Heart left ventricle (tissue), 16 donors: ENCODE measurements at places on chromosomes 16 and 17. TPM values are rescaled to one million over a fixed set of nuclear protein-coding genes. Genes with fewer than 3 reads are reported as not detected.

CCL4 gene
- polyA plus RNA-seq = 0.72 TPM

CCDC40 gene
- polyA plus RNA-seq = 2.7 TPM

SLFN12 gene
- 2.8 TPM for polyA plus RNA-seq

YPEL3 gene
- polyA plus RNA-seq = 106 TPM

CD300LB gene
- not detected for polyA plus RNA-seq

KRT23 gene
- not detected for polyA plus RNA-seq

ENPP7 gene
- not detected for polyA plus RNA-seq

ACSM2A gene
- not detected for polyA plus RNA-seq

CDRT15 gene
- not detected for polyA plus RNA-seq

CEP295NL gene
- polyA plus RNA-seq = 0.29 TPM

TMC8 gene
- 1.8 TPM for polyA plus RNA-seq

ORMDL3 gene
- 64.0 TPM for polyA plus RNA-seq

KRTAP4-6 gene
- not detected for polyA plus RNA-seq

NTN1 gene
- 9.6 TPM for polyA plus RNA-seq

TBX21 gene
- polyA plus RNA-seq = 0.15 TPM

GAS7 gene
- polyA plus RNA-seq = 52.2 TPM

ZNF213 gene
- polyA plus RNA-seq = 8.7 TPM

CPD gene
- 3.6 TPM for polyA plus RNA-seq

DPEP3 gene
- not detected for polyA plus RNA-seq

SPATA32 gene
- not detected for polyA plus RNA-seq

VTN gene
- polyA plus RNA-seq = 16.9 TPM

FGF11 gene
- polyA plus RNA-seq = 1.6 TPM

TXNDC11 gene
- polyA plus RNA-seq = 53.1 TPM

CTRB2 gene
- not detected for polyA plus RNA-seq

WDR45B gene
- 60.7 TPM for polyA plus RNA-seq

MT4 gene
- polyA plus RNA-seq = not detected

BAIAP3 gene
- 2.6 TPM for polyA plus RNA-seq

LDHD gene
- polyA plus RNA-seq = 104 TPM

CNGB1 gene
- not detected for polyA plus RNA-seq

TPSAB1 gene
- 1.1 TPM for polyA plus RNA-seq

OTOA gene
- polyA plus RNA-seq = 0.03 TPM

KRTAP2-1 gene
- polyA plus RNA-seq = not detected

RAC3 gene
- 1.2 TPM for polyA plus RNA-seq

MGRN1 gene
- 17.9 TPM for polyA plus RNA-seq

CEP131 gene
- 8.0 TPM for polyA plus RNA-seq
